ENCODE measurements at places on chromosomes 3 and 15.
A peak's percentile ranks its signal among the peaks of the same experiment; 100 is the strongest.

DNA sequence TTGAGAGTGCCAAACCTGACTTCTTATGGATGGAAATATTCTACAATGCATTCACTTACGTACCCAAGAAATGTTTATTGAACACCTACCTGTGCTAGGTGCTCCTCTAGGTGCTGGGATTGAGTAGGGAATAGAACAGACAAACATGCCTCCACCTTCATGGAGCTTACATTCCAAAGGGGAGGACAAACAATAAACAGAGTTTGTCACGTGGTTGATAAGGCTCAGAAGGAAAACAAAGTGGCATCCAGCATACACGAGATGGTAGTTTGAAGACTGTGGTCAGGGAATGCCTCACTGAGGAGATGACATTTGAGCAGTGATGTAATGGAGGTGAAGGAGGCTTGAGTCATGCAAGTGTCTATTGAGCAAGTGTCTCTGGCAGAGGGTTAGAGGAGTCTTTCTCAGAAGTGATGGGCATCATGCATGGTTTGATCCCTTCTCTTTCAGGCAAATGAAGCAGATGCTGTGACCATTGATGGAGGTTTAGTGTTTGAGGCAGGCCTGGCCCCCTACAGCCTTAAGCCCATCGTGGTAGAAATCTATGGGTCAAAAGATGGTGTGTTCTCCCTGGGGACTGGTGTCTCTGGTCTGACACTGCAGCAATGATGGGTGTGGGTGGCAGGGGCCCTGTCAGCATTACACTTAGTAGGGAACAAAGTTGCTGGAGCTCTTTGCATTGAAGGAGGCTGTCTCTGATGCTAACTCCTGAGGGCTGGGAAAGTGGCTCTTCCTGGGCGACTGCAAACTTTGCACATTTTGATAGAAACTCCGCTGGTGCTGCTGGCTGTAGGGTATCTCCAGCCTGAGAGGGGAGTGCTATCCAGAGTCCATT lies 29.7 kb upstream of the TOPBP1 start:
- DNase-seq, result no peak

DNA sequence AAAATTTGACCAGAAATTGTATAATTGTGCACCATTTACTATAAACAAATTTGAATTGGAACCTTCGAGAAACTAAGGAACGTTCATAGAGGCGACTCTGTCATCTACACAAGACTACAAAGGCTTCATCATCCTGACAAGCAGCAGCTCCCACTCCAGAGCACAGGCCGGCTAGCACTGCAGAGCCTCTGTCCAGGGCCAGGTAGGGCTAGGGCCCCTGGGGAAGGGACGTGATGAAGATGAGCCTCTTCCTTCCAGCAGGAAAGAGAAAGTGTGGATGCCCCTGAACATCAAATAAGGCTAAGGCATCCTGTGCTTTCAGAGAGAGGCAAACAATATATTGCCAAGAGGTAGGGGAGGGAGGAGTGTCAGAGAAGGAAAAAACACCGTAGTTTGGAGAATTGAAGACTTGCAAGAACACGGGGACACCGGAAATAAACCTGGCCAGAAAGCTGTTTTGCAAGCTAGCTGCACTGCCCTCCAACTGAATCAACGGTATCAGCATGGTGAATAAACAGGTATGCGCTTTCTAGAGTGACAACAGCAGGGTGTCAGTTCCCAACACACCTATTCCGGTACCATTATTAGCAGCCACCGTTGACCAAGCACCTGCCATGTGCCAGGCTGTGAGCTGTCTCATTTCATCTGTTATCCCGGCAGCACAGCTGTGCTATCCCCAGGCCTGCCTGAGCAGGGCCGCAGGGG lies 12.4 kb downstream of the XXYLT1 start:
- no peak for DNase-seq

DNA sequence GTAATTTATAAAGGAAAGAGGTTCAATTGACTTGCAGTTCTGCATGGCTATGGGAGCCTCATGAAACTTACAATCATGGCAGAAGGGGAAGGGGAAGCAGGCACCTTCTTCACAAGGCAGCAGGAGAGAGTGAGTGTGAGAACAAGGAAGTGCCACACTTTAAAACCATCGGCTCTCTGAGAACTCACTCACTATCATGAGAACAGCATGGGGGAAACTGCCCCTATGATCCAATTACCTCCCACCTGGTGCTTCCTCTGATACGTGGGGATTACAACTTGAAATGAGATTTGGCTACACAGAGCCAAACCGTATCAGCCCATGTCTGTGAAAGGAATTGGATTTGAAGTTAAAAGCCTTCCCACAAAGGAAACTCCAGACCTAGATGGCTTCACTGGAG lies 39.1 kb downstream of the TKT start:
- no peak for DNase-seq

DNA sequence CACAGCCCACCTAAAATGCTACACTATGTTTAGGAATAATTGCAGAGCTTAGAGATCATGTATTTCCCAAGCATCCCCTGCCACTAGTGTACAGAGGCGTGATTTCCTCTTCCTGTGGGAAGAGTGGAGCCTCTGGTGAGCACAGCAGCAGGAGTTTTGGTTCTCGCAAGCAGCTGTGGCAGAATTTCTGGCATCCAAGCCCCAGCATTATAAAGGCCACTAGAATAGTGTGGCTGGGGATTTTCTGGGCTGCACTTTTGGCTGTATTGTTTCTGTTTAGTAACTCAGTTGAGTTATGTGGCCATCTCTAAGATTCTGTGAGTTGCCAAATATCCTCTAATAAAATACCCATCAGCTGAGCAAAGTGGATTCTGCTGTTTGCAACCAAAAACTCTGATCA lies 64.7 kb downstream of the GPR176 start:
- no peak for DNase-seq

DNA sequence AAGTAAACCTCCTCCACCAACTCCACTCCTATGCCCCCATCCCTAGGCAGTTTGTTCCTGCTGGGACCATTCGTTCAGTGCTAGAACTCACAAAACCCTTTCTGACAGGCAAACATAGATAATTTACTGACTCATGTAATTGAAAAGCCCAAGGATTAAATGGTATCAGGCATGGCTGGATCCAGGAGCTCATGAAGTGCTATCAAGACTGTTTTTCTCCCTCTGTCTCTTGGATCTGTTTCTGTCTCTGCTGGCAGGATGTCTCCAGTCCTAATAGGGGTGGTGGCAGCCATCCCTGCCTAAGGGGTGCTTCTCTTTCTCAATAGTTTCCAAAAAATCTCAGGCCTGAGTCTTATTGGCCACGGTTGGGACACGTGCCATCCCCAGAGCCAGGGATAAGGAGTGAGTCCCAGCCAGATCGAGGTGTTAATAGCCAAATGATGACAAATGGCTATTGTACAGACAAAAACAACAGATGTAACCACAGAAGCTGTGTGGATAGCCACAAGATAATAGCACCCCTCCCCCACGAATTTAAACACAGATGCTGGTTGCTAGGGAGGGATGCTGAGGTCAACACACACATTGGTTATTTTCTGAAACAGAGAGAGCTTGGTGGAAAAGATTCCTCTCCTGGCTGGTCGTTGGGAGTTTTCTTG lies 168.6 kb downstream of the SHQ1 start:
- DNase-seq, result no peak

GRCh38 chr3:128878556-128879124 lies 780 bp upstream of the ACAD9 start:
- peak; percentile 3 for DNase-seq

DNA sequence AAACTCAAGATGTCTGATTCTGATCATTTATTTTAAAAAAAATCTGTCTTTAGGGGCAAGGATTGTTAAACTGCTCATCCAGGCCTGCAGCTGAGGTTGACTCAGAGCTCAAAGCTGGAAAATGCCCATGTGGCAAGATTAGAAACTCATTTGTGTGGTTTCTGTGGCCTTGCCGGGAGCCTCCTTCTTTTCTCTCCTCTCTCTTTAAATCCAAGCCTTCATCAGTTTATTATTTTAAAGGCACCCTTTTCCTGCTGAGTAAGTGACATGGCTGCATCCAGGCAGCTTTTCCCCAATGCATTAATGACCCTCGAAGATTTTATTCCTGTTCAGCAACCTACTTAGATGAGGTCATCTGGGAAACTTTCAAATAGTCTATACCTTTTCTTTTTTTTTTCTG lies 221.3 kb upstream of the CDIN1 start:
- no peak for DNase-seq
